ENCODE measurements at places on chromosomes 3 and 15. TPM values are rescaled to one million over a fixed set of nuclear protein-coding genes. Genes with fewer than 3 reads are reported as not detected.

DNA sequence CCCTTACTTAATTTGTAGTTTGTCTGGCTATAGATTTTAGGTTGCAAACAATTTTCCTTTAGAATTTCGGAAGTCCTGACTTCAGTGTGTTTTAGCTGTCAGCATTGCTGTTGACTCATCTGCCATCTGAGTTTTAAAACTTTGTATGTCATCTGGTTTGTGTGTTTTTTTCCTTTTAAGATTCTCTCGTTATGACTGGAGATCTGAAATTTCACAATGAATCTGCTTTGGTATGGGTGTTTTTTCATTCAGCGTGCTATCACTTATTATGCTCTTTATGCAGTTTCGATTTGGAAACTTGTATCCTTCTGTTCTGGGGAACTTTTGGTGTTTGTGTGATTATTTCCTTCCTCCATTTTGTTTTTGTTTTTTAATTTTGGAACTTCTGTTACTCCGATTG, 53.7 kb upstream of the ZNF280D start:
- H3K27ac ChIP-seq = no peak overlapping the region
- H3K27me3 ChIP-seq = no peaks in the 10 kb centered on the region
- H3K4me3 ChIP-seq = no peak overlapping the region
- H3K36me3 ChIP-seq = no peaks in the 10 kb centered on the region
- DNase-seq = no peak
- no peaks in the 10 kb centered on the region for H3K4me1 ChIP-seq

- H3K4me3 ChIP-seq = peak overlapping the region; percentile 55
- peaks cover 9% of the 10 kb centered on the region for H3K27me3 ChIP-seq
- H3K36me3 ChIP-seq = no peaks in the 10 kb centered on the region
- H3K27ac ChIP-seq = no peak overlapping the region
Observed at GRCh38 chr3:173584093-173584837, 186.7 kb downstream of the NLGN1 start.

GRCh38 chr3:39186692-39187151, 5.7 kb downstream of the XIRP1 start:
- no peak overlapping the region for H3K4me3 ChIP-seq
- no peaks in the 10 kb centered on the region for H3K27me3 ChIP-seq
- peaks cover 67% of the 10 kb centered on the region for H3K4me1 ChIP-seq
- peaks cover 49% of the 10 kb centered on the region for H3K36me3 ChIP-seq
- DNase-seq = peak; percentile 28

DNA sequence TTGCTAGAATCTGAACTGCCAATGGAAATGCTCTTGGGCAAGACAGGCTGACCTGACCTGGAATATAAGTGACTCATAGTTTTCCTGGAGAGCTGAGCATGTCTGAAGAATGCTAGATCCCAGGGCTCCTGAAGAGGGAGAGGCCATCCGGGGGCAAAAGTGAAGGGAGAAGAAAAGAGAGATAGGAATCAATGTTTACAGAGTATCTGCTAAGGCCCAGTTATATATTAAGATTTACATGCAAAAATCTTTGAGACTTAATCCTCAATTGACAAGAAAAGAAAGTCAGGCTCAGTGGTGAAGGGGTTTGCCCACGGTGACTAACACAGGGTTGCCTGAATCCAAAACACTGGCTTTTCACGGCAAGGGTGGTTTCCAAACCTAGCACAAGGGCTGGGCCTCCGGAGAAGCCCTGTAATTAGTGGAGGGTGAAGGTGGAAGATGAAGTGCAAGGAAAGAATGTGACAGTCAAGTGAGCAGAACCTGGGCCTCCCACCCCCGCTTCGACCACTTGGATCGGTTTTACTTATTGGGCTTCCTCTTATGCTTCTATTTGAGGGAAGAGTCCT, 91.7 kb upstream of the FGF12 start:
- H3K27ac ChIP-seq = no peak overlapping the region
- no peak for DNase-seq
- H3K4me3 ChIP-seq = no peak overlapping the region
- H3K4me1 ChIP-seq = peaks cover 3% of the 10 kb centered on the region
- H3K36me3 ChIP-seq = no peaks in the 10 kb centered on the region

DNA sequence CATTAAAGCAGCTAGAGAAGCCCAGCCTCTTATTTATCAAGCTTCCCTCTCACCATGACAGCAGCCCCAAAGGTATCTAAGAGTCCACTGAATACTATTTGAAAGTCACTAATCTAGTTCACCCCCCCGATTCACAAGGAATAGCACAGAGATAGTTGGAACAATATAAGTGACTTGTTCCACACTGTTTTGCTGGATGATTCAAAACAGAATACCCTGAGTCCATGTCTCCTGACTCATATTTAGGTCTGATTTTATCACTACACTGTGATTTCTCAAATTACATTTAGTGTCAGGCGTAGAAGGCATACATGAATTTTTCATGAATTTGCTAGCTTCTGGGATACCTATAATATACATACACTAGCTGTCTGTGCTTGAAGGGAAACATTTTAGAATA, 18.7 kb upstream of the EOGT start:
- DNase-seq = no peak
- H3K27ac ChIP-seq = no peak overlapping the region
- peaks cover 29% of the 10 kb centered on the region for H3K36me3 ChIP-seq
- no peaks in the 10 kb centered on the region for H3K27me3 ChIP-seq

- H3K27ac ChIP-seq = no peak overlapping the region
- H3K4me1 ChIP-seq = peaks cover 6% of the 10 kb centered on the region
- no peak overlapping the region for H3K4me3 ChIP-seq
- no peaks in the 10 kb centered on the region for H3K27me3 ChIP-seq
- DNase-seq = no peak
Observed at GRCh38 chr15:67937153-67937761, 97.4 kb upstream of the RNU6-1 start.

DNA sequence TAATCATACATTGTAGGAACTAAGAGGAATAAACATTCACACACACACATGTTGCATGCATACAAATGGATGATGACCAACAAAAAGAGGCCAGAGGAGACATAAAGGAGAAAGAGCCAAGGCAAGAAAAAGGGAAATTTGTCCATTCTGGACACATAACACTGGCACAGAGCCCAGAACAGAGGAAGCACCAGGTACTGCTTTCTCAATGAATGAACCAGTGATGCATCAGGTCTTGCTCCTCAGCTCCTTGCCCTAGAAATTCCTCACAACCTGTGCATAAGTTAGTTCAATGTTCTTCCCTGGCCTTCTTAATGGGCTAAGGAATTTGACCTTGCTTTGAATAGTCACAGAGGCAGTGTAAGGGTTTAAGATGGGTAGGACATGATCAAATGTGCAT, 270.3 kb downstream of the ERC2 start:
- H3K27ac ChIP-seq = no peak overlapping the region
- DNase-seq = peak; percentile 30
- no peaks in the 10 kb centered on the region for H3K36me3 ChIP-seq

DNA sequence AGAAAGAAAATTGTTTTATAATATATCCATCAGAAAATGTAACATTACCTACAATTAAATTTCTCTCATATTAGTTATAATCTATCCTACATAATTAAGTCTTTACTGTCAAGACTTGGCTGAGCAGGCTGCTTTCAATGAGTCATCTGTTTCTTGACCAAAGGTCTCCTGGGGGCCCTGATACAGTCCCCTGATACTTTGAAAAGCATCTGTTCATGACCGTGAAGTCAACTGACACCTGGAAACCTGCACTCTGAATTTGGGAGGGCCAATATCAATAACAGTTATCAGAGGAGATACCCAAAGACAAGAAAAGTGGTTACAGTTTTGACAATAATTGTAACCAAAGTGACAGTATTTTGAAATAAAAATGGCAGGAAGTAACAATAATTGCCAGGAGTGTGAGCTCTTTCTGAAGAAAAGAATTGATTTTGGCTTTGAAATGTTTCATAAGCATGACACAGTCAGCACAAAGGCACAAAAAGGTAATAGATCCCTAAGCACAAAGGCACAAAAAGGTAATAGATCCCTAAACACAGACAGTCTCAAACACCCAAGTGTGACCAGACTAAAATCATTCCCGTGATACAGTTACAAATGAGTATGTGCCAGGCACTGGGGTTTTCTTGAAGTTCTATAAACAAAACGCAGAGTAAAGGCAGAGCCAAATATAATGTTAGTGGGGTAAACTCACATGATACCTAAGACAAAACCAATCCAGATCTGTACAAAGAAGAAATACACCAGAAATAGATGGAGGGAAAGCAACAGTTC, 260.7 kb downstream of the PLOD2 start:
- H3K36me3 ChIP-seq = no peaks in the 10 kb centered on the region
- no peak overlapping the region for H3K27ac ChIP-seq
- no peaks in the 10 kb centered on the region for H3K27me3 ChIP-seq

DNA sequence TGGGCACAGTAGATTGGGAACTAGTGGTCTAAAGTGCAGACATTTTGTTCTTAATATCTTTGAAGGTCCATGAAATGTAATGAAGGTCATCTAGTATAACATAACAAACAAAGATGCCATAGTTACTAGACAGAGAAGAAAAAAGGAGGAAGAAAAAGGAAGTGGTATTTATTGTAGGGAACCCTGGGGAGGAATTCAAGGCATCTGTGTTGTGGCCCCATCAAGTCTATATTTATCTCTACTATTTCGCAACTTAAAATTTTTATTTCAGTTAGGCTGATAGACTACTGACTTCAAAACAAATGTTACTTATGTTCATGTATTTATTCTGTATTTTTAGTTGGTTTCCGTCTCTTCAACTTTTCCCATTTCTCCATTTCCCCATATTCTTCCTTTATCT, 48.9 kb upstream of the ZDHHC23 start:
- DNase-seq = no peak
- H3K4me1 ChIP-seq = no peaks in the 10 kb centered on the region
- H3K27ac ChIP-seq = no peak overlapping the region
- no peaks in the 10 kb centered on the region for H3K27me3 ChIP-seq
- no peak overlapping the region for H3K4me3 ChIP-seq
- H3K36me3 ChIP-seq = no peaks in the 10 kb centered on the region

GRCh38 chr3:9682096-9682495, 21.5 kb upstream of the CPNE9 start:
- no peak overlapping the region for H3K27ac ChIP-seq
- H3K36me3 ChIP-seq = peaks cover 92% of the 10 kb centered on the region
- no peak overlapping the region for H3K4me3 ChIP-seq
- no peak for DNase-seq
- no peaks in the 10 kb centered on the region for H3K27me3 ChIP-seq

DNA sequence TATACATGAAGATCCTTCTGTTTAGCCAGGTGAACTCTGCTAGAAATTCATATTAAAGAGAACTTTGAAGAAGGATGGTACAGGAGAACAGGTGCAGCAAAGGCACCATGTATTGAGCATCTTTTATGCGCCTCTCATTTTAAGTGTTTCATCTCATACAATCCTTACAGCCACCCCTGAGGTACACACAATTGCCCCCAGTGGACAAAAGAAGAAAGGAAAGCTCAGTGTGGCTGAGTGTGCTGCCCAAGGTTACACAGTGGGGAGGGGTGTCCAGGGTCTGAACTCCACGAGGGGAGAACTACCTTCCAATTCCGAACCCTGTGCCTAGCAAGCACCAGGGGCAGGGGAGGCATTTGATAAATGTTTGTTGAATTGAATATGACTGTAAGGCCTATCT, 98.6 kb downstream of the MECOM start:
- no peaks in the 10 kb centered on the region for H3K4me1 ChIP-seq
- no peak overlapping the region for H3K4me3 ChIP-seq
- H3K27ac ChIP-seq = no peak overlapping the region
- no peak for DNase-seq
- H3K27me3 ChIP-seq = no peaks in the 10 kb centered on the region

DNA sequence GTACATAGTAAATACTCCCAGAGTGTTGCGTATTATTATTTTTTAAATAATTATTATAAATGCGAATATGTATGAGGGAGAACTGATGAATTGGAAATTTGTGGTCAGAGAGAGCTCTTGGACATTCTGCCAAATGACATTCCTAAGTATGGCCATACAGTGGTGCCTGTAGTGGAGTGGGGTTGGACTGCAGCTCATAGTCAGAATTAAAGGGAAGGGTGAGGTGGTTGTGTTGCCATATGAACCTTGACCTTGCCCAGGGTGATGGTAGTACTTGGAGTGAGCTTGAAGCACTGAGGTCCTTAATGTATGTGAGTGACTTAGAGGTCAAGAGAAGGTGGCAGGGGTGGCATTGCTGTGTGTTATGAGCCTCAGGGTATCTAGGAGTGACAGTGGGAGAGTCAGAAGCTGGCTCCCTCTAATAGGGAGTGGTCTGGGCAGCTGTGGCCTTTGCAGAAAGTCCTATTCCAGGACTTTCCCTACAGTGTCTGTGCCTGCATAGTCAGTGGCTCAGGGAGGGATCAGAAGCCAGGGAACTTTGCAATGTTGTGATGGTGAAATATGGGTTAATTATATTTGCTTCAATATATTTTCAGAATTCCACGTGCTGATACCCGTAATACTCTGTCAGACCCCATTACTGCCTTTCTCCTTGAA, 26.2 kb downstream of the PDE8A start:
- H3K4me3 ChIP-seq = no peak overlapping the region
- no peaks in the 10 kb centered on the region for H3K27me3 ChIP-seq
- no peak overlapping the region for H3K27ac ChIP-seq
- peaks cover 16% of the 10 kb centered on the region for H3K4me1 ChIP-seq

DNA sequence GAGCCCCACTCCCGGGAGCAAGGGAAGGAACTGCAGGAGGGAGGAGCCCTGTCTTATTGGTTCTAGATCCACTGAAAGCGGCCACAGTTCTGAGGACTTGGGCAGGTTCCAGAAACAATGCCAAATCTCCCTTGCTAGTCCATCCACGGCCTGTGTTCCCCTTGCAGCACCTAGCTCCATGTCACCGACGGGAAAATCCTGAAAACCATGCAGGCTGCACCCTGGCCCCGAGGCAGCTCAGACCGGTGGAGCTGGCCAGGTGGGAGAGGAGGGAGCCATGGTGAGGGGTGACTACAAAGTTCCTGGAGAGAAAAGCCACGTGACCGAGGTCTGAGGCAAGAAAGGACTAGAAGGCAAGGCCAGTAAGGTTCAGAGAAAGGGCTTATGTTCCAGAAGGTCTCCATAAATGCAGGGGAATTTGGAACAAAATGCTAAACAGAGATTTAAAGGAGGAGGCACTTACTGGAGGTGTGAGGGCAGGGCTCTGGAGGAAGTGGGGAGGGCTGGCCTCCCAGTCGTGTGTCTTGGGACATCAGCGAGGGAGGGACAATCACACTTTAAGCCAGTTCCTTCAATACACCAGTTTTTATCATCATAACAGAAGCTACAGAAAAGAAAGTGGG, 5.4 kb downstream of the MGLL start:
- peaks cover 40% of the 10 kb centered on the region for H3K36me3 ChIP-seq
- no peaks in the 10 kb centered on the region for H3K27me3 ChIP-seq
- H3K4me1 ChIP-seq = peaks cover 38% of the 10 kb centered on the region
- no peak for DNase-seq
- H3K27ac ChIP-seq = no peak overlapping the region

Gene EDC3
- total RNA-seq = 11.0 TPM

Gene CLDN16
- total RNA-seq = not detected

Gene RHCG
- not detected for total RNA-seq

Gene DISP2
- total RNA-seq = 0.75 TPM

Gene P2RY14
- total RNA-seq = 1.5 TPM

Gene ZBTB20
- 16.6 TPM for total RNA-seq

Gene SCN11A
- 2.0 TPM for total RNA-seq

Gene PLCB2
- total RNA-seq = 4.8 TPM

Gene AHSG
- 0.75 TPM for total RNA-seq

Gene ATOSA
- 16.5 TPM for total RNA-seq

Gene COL6A5
- total RNA-seq = 0.09 TPM

All from muscle of leg (tissue), 16 donors.